ENCODE measurements at places on chromosomes 7 and 10.
A peak's percentile ranks its signal among the peaks of the same experiment; 100 is the strongest.

- no peak overlapping the region for H3K4me3 ChIP-seq
- no peak overlapping the region for H3K27ac ChIP-seq
- no peaks in the 10 kb centered on the region for H3K27me3 ChIP-seq
- peak; percentile 19 for DNase-seq
- peaks cover 24% of the 10 kb centered on the region for H3K4me1 ChIP-seq
- no peaks in the 10 kb centered on the region for H3K36me3 ChIP-seq
Measured at GRCh38 chr10:29146311-29147100, 142.4 kb upstream of the LYZL1 start.

DNA sequence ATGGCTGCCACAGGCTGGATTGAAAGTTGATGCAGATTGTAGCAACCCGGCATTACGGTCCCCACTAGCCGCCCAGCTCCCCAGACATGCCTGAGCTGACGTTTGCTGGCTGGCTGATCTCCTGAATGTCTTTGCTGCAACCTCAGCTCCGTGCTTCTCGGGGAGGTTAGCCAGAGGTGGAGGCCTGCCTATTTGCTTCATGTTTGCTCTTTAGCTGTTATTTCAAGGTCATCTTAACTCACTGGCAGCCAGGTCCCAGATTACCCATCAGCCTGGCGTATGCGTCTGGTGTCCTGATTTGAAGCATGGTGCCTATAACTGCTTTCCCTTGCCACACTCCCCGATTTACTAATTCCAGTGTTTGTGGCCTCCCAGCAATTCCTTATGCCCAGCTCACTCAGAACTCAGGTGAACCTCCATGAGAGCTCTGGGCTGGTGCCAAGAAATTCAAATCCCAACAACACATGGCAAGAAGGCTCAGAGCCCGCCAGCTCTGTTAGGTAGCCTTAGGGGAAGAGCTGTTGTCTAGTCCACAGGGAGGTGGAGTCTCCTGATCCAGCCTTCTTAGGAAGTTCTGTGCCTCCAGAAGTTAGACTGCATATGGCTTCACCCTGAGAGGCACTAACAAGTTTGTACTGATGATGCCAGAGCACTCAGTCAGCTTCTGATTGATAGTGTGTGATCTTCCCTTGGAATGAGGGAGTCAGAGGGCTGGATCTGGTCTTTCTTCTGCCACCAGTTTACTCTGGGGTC is 69.7 kb upstream of the EXOC4 start:
- H3K27me3 ChIP-seq: peaks cover 19% of the 10 kb centered on the region
- no peaks in the 10 kb centered on the region for H3K36me3 ChIP-seq
- no peak for DNase-seq
- no peak overlapping the region for H3K4me3 ChIP-seq
- no peak overlapping the region for H3K27ac ChIP-seq
- no peaks in the 10 kb centered on the region for H3K4me1 ChIP-seq

DNA sequence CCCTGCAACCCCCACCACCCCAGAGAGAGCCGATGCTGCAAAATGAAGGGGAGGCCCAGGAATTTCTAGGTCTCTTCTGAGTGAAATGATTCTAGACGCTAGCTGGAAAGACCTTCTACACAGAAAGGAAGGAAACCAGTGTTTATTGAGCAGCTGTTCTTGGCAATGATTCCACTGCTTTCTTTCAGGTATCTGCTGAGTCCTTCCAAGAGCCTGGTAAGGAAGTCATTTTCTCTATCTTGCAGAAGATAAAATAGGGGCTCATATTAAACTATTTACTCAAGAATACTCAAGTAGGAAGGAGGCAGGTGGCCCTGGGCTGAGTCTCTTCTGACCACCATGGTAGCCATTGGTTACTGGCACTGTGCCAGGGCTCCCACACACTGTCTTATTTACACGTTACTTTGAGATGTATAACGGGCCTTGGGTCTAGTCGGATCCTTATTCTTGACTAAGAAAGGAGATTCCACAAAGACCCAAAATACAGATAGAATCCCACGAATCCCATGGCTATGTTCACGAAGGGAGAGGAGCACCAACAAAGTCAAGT is 112.1 kb downstream of the GALNT11 start:
- peaks cover 34% of the 10 kb centered on the region for H3K4me1 ChIP-seq
- no peak overlapping the region for H3K4me3 ChIP-seq
- H3K27me3 ChIP-seq: no peaks in the 10 kb centered on the region
- no peak for DNase-seq
- H3K27ac ChIP-seq: peak overlapping the region; percentile 92
- H3K36me3 ChIP-seq: peaks cover 42% of the 10 kb centered on the region

DNA sequence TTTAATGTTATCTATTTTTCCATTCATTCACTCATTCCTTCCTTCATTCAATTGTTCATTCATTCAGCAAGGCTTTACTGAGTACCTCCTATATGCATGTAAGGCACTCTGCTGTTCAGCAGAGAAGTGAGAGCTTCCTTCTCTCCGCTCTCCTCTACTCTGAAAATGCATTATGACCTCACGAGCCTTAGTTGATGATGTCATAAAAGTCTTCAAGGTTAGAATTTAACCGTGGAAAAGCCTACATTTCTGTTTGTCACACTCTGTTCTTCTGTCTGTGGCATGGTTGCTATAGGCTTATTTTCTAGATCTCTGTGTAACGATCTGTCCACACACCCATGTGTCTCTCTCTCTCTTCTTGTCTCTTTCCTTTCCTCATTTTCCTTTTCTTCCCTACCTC is 17.1 kb downstream of the ODAD2 start:
- DNase-seq: no peak
- no peak overlapping the region for H3K27ac ChIP-seq
- peaks cover 10% of the 10 kb centered on the region for H3K36me3 ChIP-seq
- no peak overlapping the region for H3K4me3 ChIP-seq
- H3K4me1 ChIP-seq: no peaks in the 10 kb centered on the region
- H3K27me3 ChIP-seq: no peaks in the 10 kb centered on the region

- no peak overlapping the region for H3K27ac ChIP-seq
- DNase-seq: no peak
- H3K4me3 ChIP-seq: no peak overlapping the region
- no peaks in the 10 kb centered on the region for H3K4me1 ChIP-seq
Measured at GRCh38 chr7:103932389-103932788, 57.1 kb downstream of the RELN start.

DNA sequence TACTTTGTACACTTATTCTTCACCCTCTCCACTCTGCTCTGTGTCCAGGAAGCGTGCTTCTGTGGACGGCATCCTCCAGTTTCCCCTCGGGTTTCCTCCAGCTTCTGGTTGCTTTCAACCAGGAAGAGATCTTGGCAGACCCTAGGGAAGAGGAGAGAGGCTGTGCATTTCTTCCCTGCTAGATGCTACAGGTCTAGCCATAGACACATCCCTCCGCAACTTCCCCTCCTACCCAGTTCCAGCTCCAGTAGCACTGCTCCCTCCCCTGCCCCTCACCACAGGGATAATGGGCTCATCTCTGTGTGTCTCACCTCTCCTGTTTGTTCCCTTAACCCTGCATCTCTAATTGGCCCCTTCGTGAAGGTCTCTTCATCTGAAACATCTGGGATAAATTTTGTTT is 16.3 kb downstream of the TLL2 start:
- H3K4me1 ChIP-seq: no peaks in the 10 kb centered on the region
- peaks cover 18% of the 10 kb centered on the region for H3K27me3 ChIP-seq

DNA sequence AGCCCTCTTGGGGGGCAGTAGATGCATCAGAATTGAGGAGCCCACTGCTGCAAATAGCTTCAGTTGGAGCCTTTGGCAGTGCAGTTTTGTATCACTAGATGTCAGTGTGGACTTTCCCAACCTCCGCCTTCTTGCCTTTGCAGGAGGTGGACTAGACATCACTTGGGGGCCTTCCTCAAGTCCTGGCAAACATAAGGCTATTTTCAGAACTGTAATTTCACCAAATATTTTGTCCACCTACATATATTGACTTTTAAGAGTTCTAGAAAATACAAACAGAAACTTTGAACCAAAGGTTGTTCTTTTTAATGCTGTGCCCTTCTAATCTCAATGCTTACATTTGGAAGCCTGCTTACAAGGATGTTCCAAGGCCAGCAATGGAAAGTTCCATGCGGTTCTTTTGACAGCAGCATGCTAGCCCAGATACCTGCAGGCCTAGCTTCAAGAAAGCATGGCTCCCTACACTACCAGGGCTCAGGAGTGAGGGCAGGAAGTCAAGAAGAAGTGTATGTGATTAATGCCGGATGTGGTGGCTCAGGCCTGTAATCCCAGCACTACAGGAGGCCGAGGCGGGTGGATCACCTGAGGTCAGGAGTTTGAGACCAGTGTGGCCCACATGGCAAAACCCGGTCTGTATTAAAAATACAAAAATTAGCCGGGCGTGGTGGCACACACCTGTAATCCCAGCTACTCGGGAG is 8.0 kb upstream of the ZNRF2 start:
- peaks cover 28% of the 10 kb centered on the region for H3K27me3 ChIP-seq
- H3K4me3 ChIP-seq: no peak overlapping the region
- no peak overlapping the region for H3K27ac ChIP-seq
- no peaks in the 10 kb centered on the region for H3K4me1 ChIP-seq
- DNase-seq: no peak

DNA sequence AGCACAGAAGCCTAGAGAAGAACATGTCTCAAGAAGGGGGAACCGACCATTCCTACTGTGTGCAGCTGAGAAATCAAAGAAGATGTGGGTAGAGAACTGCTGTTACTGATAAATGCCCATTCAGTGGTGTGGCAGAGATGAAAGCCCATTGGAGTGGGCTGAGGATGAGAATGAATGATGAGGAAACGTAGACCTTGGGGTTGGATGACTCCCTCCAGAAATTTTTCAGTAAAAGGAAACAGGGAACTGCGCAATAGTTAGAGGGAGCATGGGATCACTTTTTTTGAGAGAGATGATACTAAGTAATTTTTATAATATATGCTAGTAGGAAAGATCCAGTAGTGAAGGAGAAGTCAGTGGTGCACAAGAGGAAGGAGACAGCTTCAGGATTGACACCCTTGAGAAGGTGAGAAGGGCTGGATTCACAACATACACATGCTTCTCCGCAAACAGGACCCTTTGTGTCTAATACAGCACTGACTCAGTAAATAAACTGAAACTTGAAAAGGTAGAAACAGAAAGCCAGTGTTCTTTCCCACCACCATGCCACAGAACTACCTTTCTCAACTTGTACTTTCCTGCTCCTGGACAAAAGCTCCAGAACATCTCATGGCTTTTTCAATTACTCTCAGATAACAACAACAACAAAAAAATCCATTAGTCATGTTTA is 104.7 kb upstream of the IL6 start:
- H3K27ac ChIP-seq: no peak overlapping the region
- no peak overlapping the region for H3K4me3 ChIP-seq
- peaks cover 14% of the 10 kb centered on the region for H3K4me1 ChIP-seq
- no peak for DNase-seq
- peaks cover 9% of the 10 kb centered on the region for H3K36me3 ChIP-seq

DNA sequence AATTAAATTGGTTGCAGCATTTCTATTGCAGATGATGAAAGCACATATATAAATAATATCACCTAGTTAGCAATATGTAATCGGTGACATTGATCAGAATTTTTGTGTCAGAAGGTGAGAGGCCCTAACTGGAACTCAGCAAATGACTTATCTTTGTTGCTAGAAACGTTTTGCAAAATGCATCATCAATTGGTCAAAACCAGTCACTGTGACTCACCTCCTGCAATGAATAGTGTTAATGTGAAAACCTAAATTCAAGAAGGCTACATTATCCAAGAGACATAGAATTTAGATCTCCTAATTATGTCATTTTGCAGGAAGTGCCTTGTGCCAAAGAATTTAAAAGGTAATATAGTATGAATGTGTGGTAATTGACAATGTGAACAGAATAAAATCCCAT is 9.8 kb upstream of the PNLIPRP3 start:
- H3K4me1 ChIP-seq: no peaks in the 10 kb centered on the region
- no peak overlapping the region for H3K27ac ChIP-seq
- no peak for DNase-seq
- no peaks in the 10 kb centered on the region for H3K36me3 ChIP-seq

GRCh38 chr10:49379596-49380410 is 16.1 kb downstream of the DRGX start:
- no peak overlapping the region for H3K4me3 ChIP-seq
- H3K27ac ChIP-seq: no peak overlapping the region

DNA sequence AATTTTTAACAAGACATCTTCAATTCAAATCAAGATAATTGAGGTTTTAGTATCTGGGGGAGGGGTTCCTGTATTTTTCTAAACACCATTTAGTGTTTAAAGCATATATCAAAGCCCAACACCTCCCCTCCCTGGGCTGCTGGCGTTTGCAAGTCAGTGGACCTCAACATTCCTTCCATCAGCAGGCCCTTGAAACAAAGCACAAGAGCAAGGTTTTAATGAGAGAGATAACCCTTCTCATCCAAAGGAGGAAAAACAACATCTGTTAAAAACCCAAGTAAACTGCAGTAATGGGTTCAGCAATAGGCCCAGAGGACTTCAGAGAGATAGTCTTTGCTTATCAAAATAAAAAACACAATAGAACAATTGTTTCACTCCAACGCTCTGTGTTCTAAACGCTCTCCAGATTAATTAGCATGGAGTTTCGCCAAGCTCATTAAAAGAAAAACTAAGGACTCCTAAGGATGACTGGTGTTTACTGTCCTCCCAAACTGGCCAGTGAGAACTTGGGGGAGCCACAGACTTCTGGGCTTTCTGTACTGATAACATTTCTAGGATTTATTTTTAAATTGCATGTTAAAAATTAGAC is 2.5 kb downstream of the JCAD start:
- peaks cover 9% of the 10 kb centered on the region for H3K27me3 ChIP-seq
- H3K4me3 ChIP-seq: no peak overlapping the region
- no peaks in the 10 kb centered on the region for H3K36me3 ChIP-seq
- peaks cover 34% of the 10 kb centered on the region for H3K4me1 ChIP-seq
- H3K27ac ChIP-seq: peak overlapping the region; percentile 47
- no peak for DNase-seq

GRCh38 chr10:124725791-124726190 is 18.4 kb downstream of the FAM53B start:
- no peak overlapping the region for H3K27ac ChIP-seq
- peaks cover 2% of the 10 kb centered on the region for H3K36me3 ChIP-seq
- H3K4me1 ChIP-seq: peaks cover 11% of the 10 kb centered on the region
- H3K27me3 ChIP-seq: no peaks in the 10 kb centered on the region
- no peak overlapping the region for H3K4me3 ChIP-seq
- DNase-seq: no peak

DNA sequence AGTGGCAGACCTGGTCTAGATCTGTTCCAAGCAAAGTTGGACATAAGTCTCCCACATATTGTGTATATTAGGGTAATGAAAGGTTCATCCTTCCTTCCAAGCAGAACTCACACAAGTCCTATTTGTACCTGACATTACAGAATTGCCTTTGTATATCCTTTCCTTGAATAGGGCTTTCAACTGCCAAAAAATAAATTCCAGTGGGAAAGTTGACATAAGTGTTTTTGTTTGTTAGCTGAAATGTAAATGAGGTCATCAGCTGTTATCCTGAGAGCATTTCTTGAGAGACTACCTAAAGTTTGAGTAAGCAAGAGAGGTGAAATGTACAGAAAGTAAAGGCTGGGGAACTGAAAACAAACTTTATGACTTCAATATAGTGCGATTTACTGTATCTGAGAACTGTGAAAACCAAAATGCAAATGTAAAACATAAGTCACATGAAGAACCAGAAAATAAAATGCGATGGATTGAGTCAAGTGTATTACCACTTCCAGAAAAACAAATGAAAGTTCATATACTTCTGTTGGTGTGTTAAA is 527.3 kb upstream of the SEMA3D start:
- H3K27ac ChIP-seq: no peak overlapping the region
- no peaks in the 10 kb centered on the region for H3K4me1 ChIP-seq
- no peak overlapping the region for H3K4me3 ChIP-seq
- no peaks in the 10 kb centered on the region for H3K36me3 ChIP-seq
- DNase-seq: no peak
